ENCODE measurements at places on chromosomes 13 and 19.

- H3K27ac ChIP-seq = peak overlapping the region; percentile 90
- peaks cover 42% of the 10 kb centered on the region for H3K36me3 ChIP-seq
- H3K4me1 ChIP-seq = peaks cover 61% of the 10 kb centered on the region
- no peaks in the 10 kb centered on the region for H3K27me3 ChIP-seq
- DNase-seq = no peak
- H3K4me3 ChIP-seq = no peak overlapping the region
Measured at GRCh38 chr19:2323707-2324106, 4.7 kb downstream of the LSM7 start.

- peaks cover 3% of the 10 kb centered on the region for H3K27me3 ChIP-seq
- H3K4me3 ChIP-seq = peak overlapping the region; percentile 44
- peaks cover 8% of the 10 kb centered on the region for H3K4me1 ChIP-seq
Measured at GRCh38 chr19:35673121-35673804, 6.9 kb downstream of the UPK1A start.

GRCh38 chr19:37946132-37946531 is 39.1 kb downstream of the SIPA1L3 start:
- no peaks in the 10 kb centered on the region for H3K27me3 ChIP-seq
- DNase-seq = no peak
- peaks cover 5% of the 10 kb centered on the region for H3K36me3 ChIP-seq
- H3K27ac ChIP-seq = no peak overlapping the region
- peaks cover 34% of the 10 kb centered on the region for H3K4me1 ChIP-seq

- no peak overlapping the region for H3K4me3 ChIP-seq
Measured at GRCh38 chr19:48518207-48518606, 6.6 kb upstream of the LMTK3 start.

DNA sequence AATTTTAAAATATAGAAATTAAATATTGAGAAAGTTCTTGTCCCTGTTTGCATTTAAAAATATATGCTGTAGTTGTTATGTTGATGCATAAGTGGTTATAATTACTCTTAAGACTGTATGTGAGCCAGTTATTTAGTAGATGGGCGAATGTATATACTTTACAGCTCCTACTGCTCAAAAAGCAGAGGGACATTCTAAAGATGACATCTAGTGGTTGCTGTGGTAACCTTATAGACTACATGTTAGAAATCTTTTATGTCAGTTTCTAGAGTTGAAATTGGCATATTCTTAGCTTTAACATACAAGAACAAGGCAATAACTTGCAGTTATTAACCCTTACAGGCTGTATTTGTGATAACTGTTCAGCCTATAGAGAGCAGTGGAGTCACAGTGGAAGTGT is 160.5 kb downstream of the OLFM4 start:
- H3K27ac ChIP-seq = no peak overlapping the region
- no peak overlapping the region for H3K4me3 ChIP-seq
- DNase-seq = no peak
- H3K4me1 ChIP-seq = no peaks in the 10 kb centered on the region

GRCh38 chr19:14004619-14005348 is 1.3 kb downstream of the RFX1 start:
- H3K4me1 ChIP-seq = peaks cover 61% of the 10 kb centered on the region
- H3K36me3 ChIP-seq = no peaks in the 10 kb centered on the region
- no peaks in the 10 kb centered on the region for H3K27me3 ChIP-seq
- DNase-seq = peak; percentile 81
- peak overlapping the region; percentile 47 for H3K4me3 ChIP-seq
- peak overlapping the region; percentile 100 for H3K27ac ChIP-seq

DNA sequence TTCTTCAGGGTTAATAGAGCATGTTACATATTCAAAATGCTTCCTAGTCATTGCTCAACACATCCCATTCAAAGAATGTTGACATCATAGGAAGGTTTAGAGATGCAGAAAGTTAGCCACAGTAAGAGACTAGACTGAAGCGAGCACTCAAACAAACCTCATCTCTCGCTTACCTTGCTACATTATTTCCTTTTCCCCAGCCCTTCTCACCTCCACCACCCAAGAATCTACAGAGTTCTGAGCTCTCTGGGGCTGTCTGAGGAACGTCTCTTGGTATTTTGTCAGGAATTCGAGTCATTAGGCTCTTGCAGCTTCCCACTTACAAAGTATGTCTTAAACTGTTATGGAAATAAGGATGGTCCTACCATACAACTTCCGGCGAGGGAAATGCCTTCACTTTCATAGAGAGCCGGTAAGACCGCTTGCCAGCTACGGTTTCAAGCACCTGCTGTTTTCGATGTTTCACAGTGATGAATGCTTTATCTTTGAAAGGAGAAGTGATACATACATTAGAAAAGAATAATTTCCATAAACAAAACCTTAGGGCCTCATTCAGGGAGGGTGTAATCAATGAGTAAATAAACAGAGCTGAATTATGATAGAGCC is 65.1 kb downstream of the FLT1 start:
- no peaks in the 10 kb centered on the region for H3K36me3 ChIP-seq
- H3K27me3 ChIP-seq = no peaks in the 10 kb centered on the region
- H3K4me1 ChIP-seq = peaks cover 28% of the 10 kb centered on the region
- DNase-seq = peak; percentile 79
- H3K27ac ChIP-seq = peak overlapping the region; percentile 93

DNA sequence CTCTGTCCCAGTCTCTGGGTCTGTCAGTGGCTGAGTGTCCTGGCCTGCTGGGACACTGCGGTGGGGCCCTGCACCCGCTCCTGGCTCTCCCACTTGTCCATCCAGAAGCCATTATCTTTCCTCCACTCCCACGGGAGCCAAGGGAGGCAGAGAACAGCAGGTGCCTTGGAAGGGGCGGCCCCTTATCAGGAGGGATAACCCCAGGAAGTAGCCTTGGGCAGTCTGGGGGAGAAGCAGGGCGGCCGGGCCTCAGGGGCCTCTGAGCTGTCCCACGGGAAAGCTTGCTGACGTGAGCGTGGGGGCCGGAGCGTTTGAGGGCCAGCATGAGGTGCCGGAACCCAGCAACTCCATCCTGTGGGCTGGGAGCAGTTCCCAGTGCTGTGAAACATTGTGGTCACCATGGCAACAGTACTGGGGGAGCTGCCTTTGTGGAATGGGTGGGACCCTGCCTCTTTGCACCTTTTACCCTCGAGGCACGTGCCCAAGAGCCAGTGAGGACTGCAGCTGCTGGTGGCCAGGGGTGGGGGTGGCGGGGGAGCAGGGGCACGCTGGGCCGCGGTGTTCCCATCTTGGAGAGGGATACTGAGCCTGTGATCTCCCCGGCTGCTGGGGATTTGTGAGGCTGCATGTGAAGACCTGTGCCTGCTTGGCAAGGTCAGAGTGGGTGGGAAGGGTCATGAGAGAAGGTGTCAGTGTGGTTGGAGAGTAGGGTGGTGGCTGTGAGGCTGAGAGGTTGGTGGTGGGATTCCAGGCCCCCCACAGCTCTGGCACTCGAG is 20.9 kb downstream of the KLHL26 start:
- H3K36me3 ChIP-seq = no peaks in the 10 kb centered on the region
- H3K27ac ChIP-seq = no peak overlapping the region
- no peak overlapping the region for H3K4me3 ChIP-seq
- DNase-seq = peak; percentile 44
- H3K4me1 ChIP-seq = peaks cover 11% of the 10 kb centered on the region

DNA sequence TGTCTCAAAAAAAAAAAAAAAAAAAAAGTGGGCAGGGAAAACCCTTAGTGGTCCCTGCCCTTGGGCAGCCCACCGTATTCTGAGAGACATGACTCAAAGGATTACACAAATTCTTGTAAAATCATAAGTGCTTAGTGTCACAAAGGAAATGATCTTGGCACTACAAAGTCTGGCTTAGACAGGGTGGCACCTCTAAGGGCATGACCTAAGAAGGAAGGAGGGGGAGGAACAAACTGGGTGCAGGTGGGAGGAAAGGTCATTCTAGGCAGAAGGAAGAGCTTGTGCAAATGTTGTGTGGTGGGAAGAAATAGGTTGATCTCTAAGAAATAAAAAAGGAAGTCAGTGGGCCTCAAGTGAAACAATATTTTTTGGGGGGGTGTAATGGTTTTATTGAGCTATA is 10.4 kb downstream of the PNPLA6 start:
- no peak overlapping the region for H3K4me3 ChIP-seq
- peaks cover 38% of the 10 kb centered on the region for H3K36me3 ChIP-seq
- H3K27ac ChIP-seq = no peak overlapping the region
- DNase-seq = peak; percentile 7
- peaks cover 24% of the 10 kb centered on the region for H3K4me1 ChIP-seq

GRCh38 chr19:19185853-19186740 is 5.9 kb downstream of the BORCS8 start:
- H3K27ac ChIP-seq = no peak overlapping the region
- H3K27me3 ChIP-seq = no peaks in the 10 kb centered on the region
- H3K36me3 ChIP-seq = peaks cover 36% of the 10 kb centered on the region
- peaks cover 35% of the 10 kb centered on the region for H3K4me1 ChIP-seq

- H3K4me3 ChIP-seq = no peak overlapping the region
- no peak overlapping the region for H3K27ac ChIP-seq
- H3K4me1 ChIP-seq = no peaks in the 10 kb centered on the region
Measured at GRCh38 chr13:18992791-18993190, 188.8 kb downstream of the TUBA3C start.

DNA sequence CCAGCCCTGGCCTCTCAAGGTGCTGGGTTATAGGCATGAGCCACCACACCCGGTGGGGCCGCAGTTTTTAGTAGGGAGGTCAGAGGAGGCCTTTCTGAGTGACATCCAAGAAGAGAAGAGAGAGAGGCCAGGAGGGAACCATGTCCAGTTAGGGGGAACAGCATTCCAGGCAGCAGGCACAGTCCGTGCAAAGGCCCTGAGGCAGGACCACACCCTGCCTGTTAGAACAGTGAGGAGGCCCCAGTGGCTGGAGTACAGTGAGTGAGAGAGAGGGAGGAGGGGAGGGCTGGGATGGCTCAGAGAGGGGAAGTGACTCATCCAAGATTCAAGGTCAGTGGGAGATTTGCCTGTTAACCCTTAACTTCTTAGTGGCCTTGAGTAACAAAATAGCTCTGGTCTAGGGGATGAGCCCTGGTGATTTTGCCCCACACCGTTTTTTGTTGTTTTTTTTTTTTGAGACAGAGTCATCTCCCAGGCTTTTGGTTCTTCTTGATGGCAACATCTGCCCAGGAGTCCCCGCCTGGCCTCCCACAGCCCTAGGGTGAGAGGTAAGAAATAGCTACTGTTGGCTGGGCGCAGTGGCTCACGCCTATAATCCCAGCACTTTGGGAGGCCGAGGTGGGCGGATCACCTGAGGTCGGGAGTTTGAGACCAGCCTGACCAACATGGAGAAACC is 2.7 kb upstream of the PLIN3 start:
- H3K36me3 ChIP-seq = no peaks in the 10 kb centered on the region
- H3K27ac ChIP-seq = no peak overlapping the region
- no peak overlapping the region for H3K4me3 ChIP-seq
- peaks cover 6% of the 10 kb centered on the region for H3K4me1 ChIP-seq

DNA sequence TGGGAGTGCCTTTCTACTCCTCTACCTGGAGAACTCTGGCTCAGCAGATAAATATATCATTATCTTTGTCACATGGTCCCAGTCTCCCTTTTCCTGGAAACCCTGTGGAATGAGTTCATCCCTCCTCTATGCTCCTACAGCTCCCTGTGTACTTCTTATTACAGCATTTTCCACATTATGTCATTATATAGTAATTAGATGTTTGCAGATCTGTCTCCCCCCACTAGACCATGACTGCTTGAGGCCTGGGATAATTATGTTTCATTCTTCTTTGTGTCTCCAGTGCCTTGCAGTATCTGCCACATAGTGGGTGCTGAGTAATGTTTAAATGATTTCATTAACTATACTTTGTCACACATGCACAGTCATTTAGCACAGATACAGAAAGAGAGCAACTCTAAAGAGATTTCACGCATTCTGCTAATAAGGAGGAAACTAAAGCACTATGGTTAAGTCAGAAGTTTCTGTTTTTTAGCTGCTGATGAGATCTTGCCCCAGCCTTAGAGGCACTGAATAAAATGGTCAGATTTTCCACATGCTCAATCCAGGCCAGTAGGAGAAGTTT is 66.1 kb upstream of the DIAPH3 start:
- H3K27me3 ChIP-seq = peaks cover 4% of the 10 kb centered on the region
- no peak for DNase-seq
- no peaks in the 10 kb centered on the region for H3K4me1 ChIP-seq
- no peak overlapping the region for H3K4me3 ChIP-seq

GRCh38 chr13:103066079-103066780 is at the start of gene SLC10A2:
Gene SLC10A2 (minus strand): TSS chr13:103066417. CDS start chr13:103066249, 168 bp downstream.
- no peaks in the 10 kb centered on the region for H3K36me3 ChIP-seq
- peaks cover 14% of the 10 kb centered on the region for H3K4me1 ChIP-seq
- no peak for DNase-seq
- H3K27me3 ChIP-seq = no peaks in the 10 kb centered on the region
- no peak within 1 kb of the TSS for H3K4me3 ChIP-seq

- H3K4me3 ChIP-seq = no peak overlapping the region
- no peak for DNase-seq
- H3K27me3 ChIP-seq = no peaks in the 10 kb centered on the region
Measured at GRCh38 chr19:50488389-50489194, 11.9 kb upstream of the GARIN5A start.

GRCh38 chr13:91652404-91653301 is 254.2 kb downstream of the GPC5 start:
- no peaks in the 10 kb centered on the region for H3K27me3 ChIP-seq
- no peak overlapping the region for H3K4me3 ChIP-seq
- no peaks in the 10 kb centered on the region for H3K36me3 ChIP-seq

DNA sequence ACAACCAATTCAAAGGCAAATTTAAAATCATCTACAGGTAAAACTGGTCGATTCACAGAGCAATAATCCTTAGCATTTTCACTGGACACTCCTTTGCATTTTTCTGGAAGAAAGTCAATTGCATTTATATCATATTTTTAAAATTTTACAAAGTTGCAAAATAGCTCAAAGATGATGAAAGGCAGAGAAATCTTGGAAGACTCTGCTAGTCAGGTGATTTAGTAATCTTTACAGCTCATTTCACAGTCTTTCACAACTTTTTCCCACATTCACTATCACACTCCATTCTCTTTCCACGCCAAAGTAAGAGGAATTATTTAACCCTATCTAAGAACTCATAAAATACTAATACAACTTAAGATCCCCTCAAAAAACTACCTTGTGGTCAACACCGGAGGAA is 1063.8 kb downstream of the EFNB2 start:
- no peak overlapping the region for H3K27ac ChIP-seq
- H3K36me3 ChIP-seq = no peaks in the 10 kb centered on the region
- H3K4me1 ChIP-seq = no peaks in the 10 kb centered on the region
- DNase-seq = no peak

GRCh38 chr13:28204043-28204442 is 65.7 kb downstream of the PAN3 start:
- H3K36me3 ChIP-seq = peaks cover 10% of the 10 kb centered on the region
- no peak overlapping the region for H3K4me3 ChIP-seq
- no peak overlapping the region for H3K27ac ChIP-seq
- no peak for DNase-seq
- H3K4me1 ChIP-seq = no peaks in the 10 kb centered on the region

- no peaks in the 10 kb centered on the region for H3K4me1 ChIP-seq
- H3K27me3 ChIP-seq = peaks cover 13% of the 10 kb centered on the region
- H3K27ac ChIP-seq = no peak overlapping the region
- H3K36me3 ChIP-seq = no peaks in the 10 kb centered on the region
Measured at GRCh38 chr13:27821566-27821965, 29.3 kb downstream of the GSX1 start.

- H3K36me3 ChIP-seq = no peaks in the 10 kb centered on the region
- no peak overlapping the region for H3K4me3 ChIP-seq
- H3K4me1 ChIP-seq = no peaks in the 10 kb centered on the region
- no peaks in the 10 kb centered on the region for H3K27me3 ChIP-seq
Measured at GRCh38 chr19:46058778-46059177, 18.0 kb upstream of the IGFL4 start.

- no peaks in the 10 kb centered on the region for H3K27me3 ChIP-seq
- H3K27ac ChIP-seq = no peak overlapping the region
- H3K4me1 ChIP-seq = no peaks in the 10 kb centered on the region
- no peak overlapping the region for H3K4me3 ChIP-seq
- H3K36me3 ChIP-seq = no peaks in the 10 kb centered on the region
Measured at GRCh38 chr13:109626386-109627171, 159.8 kb downstream of the IRS2 start.
